ENCODE measurements at places on chromosomes 2 and 18.

GRCh38 chr18:79890674-79891073 is 60.8 kb downstream of the SLC66A2 start:
- no peak for DNase-seq

DNA sequence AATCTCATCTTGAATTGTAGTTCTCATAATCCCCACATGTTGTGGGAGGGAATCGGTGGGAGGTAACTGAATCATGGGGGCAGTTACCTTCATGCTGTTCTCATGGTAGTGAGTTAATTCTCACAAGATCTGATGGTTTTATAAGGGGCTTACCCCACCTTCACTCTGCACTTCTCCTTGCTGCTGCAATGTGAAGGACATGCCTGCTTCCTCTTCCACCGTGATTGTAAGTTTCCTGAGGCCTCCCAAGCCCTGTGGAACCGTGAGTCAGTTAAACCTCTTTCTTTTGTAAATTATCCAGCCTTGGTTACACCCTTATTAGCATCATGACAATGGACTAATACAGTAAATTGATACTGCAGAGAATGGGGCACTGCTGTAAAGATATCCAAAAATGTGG is 57.9 kb downstream of the SCN7A start:
- DNase-seq: no peak

GRCh38 chr18:45325778-45326177 is 289.5 kb upstream of the SLC14A2 start:
- no peak for DNase-seq

- DNase-seq: no peak
Observed at GRCh38 chr2:164112105-164112504, 376.3 kb upstream of the FIGN start.

DNA sequence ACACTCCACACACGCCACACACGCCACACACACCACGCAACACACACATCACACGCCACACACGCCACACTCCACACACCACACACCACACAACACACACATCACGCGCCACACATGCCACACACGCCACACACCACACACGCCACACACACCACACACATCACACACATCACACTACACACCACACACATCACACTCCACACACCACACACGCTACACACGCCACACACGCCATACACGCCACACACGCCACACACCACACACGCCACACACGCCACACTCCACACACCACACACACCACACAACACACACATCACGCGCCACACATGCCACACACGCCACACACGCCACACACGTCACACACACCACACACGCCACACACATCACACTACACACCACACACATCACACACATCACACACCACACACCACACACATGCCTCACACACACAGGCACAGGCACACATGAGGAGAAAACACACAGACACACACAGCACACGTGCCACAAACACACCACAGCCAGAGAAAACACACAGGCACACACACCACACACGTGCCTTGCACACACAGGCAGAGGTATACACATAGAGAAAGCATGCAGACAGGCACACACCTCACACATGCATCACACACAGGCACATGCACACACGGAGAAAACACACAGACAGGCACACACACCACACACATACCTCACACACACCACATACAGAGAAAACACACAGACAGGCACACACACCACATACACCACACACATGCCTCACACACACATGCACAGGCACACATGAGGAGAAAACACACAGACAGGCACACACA is 241.5 kb upstream of the MYT1L start:
- no peak for DNase-seq

All from activated T-helper 1 cell treated with Interleukin-2 at 50 U/mL for 16 hours (primary cell).